ENCODE measurements at places on chromosomes 1 and 21.
A peak's percentile ranks its signal among the peaks of the same experiment; 100 is the strongest.

- peak; percentile 46 for DNase-seq
Observed at GRCh38 chr1:29379443-29380073, 143.2 kb downstream of the PTPRU start.

- DNase-seq = no peak
Observed at GRCh38 chr1:3664700-3665375, 12.5 kb downstream of the TP73 start.

GRCh38 chr1:197284325-197284724 is 16.3 kb downstream of the CRB1 start:
- no peak for DNase-seq

DNA sequence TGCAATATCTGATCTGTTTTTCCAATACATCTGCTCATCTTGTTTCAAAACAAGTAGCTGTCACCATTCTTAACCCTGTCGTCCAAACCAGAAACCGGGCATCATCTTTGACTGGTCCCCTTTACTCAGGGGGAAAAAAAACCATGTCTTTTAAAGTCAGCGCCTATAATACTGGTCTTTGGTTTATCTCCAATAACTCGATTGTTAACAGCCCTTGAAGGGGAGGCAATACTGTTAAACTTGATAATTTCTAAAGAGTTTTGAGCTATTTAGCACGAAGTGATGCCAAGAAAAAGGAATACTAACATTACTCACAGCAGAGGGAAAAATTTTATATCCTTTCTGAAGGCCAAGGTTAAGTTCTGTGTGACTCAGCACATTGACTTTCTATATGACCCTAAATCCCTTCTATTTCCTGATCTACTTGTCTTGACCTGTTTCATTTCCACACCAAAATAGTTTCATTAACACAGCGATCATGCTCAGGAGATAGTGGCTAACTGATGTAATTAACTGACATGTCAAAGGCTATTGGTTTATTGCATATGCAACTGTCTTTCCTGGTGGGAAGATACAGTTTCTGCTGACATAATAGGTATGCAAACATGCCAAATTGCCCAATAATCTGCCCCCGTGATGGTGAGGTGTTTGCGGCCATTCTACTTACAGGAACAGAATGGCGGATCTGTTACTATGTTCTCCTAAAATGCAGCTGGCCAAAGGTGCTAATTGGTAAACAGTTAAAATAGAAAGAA is 59.1 kb downstream of the NFIA start:
- DNase-seq = peak; percentile 69

DNA sequence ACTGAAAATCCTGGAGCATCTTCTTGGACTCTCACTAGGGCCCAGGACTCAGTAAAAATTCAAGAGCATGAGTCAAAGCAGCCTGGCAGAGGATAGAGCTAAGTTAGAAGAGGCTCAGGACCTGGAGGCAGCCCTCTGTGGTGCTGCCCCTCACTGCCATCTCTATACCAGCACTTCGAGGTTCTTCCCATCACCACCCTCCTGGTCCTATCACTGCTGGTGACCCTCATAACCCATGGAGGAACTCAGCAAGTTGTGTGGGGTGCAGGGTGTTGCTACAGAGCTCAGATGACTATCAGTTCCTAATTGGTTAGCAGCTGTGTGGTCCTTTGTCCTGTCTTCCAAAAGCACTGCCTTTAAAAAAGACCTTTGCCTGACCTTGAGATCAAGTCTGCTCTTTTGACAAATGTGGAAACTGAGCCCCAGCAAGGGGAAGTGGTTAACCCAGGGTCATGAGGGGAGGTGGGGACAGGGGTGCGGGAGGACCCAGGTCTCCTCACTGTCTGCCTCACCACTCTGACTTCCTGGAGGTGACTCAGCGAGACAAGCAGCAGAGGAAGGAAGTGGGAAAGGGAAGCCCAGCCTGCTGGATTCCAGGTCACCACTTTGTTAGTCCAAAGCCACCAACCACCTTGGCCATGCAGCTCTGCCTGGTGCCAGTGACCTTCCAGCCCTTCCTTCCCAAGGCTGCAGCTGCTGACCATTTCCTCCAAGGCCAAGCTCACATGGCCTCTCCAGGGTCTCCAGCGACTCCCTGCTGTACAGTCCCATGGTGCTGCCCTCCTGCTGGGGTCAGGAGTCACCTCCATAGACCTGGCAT is 199.4 kb upstream of the EDN2 start:
- peak; percentile 29 for DNase-seq

DNA sequence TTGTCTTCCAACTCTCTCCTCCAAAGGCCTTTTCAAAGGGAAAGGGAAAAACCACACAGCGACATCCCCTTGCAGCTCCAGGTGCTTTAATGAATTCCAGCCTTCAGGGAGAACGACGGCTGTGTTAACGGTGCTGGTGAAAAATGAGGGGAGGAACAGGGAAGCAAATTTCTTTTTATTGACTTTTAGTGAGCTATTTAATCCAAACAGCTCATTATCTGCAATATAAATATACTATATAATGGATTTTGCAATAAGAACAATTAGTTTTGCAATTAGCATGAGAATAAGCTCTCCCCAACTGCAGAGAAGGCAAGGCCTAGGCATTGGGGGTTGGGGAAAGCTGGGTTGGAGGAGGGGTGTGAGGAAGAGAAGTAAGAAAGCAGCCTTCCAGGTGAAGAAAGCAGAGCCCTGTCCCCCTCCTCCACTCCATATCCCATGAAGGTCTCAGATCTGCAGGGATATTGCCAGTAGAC is 159.0 kb upstream of the ZC3H12A start:
- DNase-seq = no peak

- DNase-seq = no peak
Observed at GRCh38 chr1:150134537-150134936, 15.2 kb upstream of the PLEKHO1 start.

GRCh38 chr21:40620386-40621145 is 226.4 kb downstream of the DSCAM start:
- DNase-seq = peak; percentile 61

- no peak for DNase-seq
Observed at GRCh38 chr1:10063878-10064277, 31.1 kb downstream of the UBE4B start.

DNA sequence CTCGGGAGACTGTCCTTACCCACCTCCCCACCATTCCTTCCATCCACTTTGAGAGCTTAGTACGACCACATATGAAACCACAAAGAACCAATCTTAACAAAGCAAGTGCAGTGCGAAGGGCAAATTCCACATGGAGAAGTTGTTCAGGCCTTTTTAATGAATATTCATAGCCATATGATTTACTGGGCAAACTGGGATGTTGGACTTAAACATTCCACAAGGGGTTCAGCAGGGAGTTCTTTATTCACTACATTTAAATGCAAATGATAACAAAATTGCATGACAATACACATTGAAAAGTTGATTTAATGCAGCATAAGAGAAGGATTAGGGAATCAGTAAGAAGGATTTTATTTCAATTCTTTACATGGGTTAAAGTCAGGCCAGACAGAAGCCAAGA is 14.7 kb downstream of the NMNAT2 start:
- no peak for DNase-seq

GRCh38 chr1:201119206-201120197 is 7.3 kb upstream of the CACNA1S start:
- DNase-seq = peak; percentile 24

DNA sequence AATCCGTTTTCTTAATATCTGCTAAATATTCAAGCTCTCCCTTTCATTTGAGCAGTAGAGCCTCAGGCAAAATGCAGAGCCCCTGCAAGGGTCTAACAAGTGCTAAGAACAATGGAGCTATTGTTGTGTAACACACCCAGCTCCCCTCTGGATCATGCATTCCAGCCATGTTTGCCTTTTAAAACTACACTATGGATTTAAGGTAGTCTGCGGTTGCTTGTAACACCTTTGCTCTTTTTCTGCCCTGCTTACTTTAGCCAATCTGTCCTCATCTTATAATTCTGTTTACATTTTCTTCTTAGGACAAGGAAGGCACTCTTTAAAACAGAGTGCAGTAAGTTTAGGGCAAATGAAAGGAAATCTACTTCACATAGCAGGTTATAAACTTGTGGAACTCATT is 60.0 kb upstream of the C1orf105 start:
- no peak for DNase-seq

GRCh38 chr1:91124989-91125417 is 103.2 kb upstream of the ZNF644 start:
- peak; percentile 1 for DNase-seq

- peak; percentile 35 for DNase-seq
Observed at GRCh38 chr1:15246960-15247614, at the start of gene FHAD1. Gene FHAD1 (plus strand): TSS chr1:15247223. CDS start chr1:15251785, 4,562 bp downstream.

Measured in fibroblast of upper back skin (primary cell).